ENCODE measurements at places on chromosomes 12 and 14.

DNA sequence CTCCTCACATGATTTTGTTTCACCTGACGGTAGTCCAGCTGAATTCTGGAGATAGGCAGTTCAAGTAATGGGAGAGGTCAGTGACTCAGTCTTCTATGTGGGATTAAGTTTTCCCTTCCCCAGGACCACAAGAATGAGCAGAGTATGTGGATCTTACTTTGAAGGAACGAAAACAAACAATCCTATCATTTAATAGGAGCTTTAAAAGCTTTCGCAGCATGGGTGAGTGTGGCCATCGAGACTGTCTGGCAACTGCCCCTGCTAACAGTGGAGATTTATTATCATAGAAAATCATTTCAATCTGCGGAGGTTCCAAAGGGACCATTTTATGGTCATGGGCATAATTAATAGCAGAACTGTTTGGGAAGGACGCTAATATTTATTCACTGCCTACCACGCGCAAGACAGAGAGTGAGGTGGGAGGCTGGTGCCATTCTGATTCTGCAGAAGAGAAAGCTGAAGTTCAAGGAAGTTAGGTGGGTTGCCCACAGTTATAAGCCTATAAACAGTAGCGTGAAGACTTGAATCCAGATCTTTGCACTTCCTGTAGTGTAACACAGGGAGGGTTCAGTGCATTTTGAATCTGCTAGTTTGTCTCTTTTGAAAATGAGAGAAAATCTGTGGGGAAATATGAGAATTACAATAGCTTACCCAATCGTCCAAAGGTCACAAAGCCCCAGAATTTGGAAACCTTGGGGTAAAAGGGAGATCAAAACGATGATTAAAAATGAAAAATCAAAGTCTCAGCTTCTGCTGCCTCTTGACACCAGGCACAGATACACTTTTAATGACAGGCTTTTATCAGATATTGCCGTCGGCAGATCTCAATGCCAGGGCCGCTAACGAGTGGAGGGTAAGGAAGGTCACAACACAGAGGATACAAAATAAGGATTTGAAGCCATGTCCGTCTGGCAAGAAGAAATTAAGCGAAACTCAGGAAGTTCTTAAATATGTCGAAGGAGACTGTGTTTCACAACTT lies 209.6 kb downstream of the CRADD start:
- DNase-seq: no peak

DNA sequence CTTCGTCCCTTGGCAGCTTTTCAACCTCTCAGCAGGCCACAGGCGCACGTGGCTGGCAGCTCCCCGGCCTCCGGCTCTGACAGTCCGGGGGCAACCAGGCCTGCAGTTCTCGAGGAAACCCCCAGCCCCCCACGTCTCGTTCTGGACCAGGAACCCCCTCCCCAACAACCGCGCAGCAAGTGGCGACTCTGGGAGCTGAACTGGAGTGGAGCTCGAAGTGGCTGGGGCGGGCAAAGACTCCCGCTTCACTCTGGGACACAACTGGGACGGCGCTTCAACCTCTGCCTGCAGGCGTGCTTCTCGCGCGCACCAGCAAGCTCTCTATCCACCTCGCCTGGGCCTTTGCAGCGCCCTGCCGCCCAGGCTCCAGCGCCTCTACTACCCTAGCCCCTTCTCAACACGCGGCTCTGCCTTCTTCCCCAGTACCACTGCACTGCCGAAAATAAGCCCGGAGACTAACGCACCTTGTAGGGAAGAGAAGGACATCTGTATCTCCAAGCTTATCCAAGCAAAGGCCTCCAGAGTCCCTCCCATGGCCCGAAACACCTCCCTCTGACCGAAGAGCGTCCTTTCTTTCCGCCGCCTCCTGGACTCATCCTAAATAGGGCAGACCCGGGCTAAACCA lies 2.4 kb upstream of the NKX2-1 start:
- peak; percentile 17 for DNase-seq

DNA sequence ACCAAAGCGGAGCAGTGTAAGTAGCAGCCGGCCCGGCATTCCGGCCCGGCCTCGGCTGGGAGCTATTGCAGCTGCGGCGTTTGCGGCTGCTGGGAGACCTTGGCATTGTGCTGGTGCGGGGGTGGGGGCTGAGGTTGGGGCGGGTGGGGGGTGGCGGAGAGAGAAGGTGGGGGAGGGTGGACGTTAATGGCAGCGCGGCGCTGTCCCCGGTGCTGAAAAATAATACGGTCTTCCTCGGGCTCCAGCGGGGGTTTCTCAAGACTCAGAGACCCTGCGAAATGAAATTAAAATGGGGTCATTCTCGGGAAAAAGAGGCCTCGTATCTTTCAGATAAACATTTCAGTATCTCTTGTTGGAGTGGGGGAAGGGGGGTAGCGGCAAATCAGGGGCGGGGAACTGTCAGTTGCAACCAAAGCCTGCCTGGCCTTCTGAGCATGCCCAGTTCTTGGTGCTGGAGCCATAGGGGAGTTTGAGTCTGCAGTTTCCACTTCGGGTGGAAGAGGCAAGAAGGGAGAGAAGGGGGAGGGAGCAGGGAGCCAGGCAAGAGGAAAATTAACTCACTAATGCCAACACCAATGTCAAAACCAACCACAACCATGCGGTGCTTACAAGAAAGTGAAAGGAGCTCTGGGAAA lies 414 bp downstream of the UNC79 start:
- peak; percentile 92 for DNase-seq

DNA sequence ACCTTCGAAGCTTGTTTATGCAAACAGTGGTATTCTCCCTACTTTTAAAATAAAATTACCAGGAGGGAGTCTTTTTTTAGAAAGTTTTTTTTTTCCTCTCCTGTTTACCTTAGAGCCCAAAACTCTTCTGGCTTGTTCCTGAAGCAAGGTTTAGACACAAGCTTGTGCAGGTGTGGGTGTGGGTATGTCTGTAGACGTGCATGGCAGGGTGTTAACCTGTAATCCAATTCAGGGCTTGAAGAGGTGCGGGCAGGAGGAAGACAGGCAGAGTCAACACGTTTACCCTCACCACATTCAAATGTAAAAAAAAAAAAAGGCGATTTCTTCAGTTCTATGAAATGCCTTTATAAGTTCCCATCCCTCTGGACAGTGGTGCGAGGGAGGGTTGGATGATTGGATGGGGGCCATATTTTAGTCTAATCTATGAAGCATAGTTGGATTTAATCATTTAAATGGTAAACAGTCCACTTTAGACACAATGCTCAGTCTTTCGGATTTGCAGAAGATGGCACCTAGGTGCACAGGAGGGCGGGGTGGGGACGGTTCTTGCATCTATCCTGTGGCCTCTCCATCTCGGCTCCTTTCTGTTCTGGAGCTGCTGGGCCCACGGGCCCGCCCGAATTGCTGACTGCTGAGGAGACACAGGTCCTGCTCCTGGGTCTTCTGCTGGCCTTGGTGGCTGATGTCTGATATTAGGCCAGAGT lies 982 bp upstream of the NINJ2 start:
- DNase-seq: no peak

DNA sequence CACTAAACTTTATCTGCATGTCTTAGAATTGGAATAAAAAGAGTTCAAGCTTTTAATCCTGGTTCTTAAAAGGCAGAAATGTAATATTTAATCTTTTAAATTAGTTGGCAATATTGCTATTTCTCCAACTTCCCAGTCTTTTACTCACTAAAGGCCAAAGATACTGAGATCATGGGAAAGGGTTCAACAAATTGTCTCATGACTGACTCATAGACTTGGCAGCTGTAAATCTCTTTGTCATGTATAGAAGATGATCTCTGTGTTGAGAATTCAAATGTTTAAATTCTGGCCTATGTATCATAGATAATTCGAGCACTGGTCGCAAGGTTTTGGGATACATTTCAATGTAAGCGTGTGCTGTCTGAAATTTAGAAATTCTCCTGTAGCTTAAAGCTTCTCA lies 40.1 kb upstream of the STRAP start:
- DNase-seq: no peak

DNA sequence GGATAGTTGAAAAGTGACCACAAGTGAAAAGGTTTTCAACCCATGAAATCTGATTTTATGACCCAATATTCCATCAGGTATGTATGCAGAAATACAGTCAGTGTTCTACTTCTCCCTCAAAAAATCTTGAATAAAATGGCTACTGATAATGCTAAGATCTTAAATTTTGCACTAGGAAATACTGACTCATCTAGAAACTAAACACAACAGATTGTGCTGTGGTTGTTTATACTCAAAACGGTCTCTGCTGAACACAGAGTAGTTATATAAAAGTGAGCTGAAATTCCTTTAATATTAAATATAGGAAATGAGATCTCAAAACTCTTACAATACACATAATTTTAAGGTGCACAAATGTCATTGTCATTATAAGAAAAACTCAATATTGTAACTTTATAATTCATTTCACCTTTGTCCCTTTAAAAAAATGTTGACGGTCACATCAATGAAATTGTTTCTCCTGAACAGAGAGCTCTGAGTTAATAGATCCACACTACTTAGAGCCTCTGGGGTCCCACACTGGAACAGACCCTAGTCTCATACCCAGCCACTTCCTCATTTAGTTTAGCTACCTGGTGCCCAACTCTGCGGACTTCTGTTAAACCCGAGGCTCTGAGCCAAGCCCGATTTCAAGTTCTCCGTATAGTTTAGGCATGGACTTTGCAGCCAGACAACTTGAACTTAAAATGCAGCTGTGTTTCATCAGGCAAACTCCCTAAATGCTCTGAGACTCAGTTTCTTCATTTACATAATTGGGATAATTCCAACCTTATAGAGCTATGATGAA lies 9.3 kb downstream of the COCH start:
- no peak for DNase-seq

- DNase-seq: no peak
Measured at GRCh38 chr12:115155665-115156645, 472.0 kb upstream of the TBX3 start.

DNA sequence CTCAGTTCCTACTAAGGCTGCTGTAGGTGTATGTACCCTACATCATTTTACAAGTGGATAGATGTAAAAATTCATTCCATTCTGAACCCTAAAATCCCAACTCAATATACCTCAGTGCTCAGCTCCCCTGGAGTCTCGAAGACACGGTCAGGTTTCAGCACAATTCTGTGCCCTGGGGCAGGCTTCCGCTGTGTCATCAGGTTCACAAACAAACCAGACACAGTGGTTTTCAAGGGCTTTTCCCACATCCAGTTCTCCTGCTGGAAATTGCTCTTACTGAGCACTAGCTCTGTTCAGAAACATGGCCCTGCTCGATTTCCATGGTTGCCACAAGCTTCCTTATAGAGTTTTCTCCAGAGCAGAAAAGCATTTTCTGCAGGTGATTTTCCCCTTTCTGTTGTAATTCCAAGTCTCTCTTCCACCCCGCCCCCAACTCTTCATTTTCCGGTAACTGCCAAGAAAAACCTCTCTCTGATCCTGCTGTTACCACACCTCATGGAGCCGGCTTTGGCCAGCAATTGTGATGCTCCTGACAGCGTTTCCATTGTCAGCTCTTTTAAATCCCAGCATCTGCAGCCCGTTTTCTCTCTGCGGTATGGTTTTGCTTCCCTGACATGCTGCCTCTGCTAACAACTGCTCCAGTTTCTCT lies 483.0 kb upstream of the CCDC196 start:
- DNase-seq: no peak

DNA sequence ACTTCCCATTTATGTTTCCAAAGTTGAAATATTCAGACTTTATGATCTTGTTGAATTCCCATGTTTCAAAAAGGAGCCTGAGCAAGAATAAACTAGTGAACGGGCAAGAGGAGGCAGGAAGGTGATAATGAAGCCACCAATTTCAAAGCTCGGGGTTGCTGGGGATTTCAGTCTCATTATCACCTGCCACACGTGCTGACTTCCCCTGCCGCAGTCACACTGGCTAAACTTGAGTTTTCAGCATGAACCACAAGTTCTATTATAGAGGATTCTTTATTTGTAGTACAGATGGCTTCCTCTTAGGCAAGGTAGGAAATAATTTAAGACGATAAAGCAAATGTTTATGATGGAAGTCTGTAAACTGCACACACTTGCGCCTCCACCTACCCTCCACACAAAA lies 18.1 kb upstream of the DIABLO start:
- no peak for DNase-seq

DNA sequence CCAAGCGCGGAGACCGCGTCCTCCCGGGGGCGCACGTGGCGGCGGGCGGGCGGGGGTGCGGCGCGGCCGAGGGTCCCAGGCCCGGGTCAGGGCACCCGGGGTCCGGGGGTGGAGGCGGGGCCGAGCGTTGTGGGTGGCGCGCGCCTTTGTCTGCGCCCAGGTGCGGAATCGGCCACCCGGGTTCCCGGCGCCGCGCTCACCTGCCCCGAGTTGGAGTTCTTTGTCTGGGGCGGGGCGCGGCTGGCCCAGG lies 50.1 kb downstream of the LRCOL1 start:
- DNase-seq: no peak

DNA sequence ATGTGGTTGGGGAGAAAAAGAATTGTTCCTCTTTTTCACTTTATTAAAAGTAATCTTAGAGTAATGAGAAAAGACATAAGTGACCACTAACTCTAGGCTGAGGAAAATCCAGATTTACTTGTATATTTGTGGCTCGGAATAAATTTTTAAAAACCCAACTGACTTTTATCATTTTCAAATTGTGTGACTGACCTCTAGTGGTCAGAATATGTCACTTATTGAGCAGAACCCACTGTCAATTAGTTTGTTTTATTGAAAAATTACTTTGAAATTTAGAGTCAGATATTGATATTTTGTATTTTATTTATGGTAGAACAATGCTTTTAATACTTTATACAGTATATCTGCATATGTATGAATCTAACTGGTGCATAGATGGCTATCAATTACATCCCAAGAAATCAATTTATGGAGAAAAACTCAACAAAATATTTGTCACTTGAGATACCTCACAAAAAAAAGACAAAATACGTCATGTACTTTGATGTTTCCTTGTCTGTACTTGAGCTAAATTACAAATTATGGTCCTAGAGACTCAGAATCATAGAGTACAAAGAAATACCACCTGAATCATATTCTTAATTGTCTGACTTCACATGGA lies 229.4 kb downstream of the CNTN1 start:
- DNase-seq: peak; percentile 14

GRCh38 chr12:87246726-87247125 lies 782.5 kb downstream of the C12orf50 start:
- DNase-seq: no peak

GRCh38 chr14:101247842-101248725 lies 313.2 kb upstream of the DIO3 start:
- no peak for DNase-seq

- DNase-seq: no peak
Measured at GRCh38 chr12:58291106-58291505, 349.7 kb downstream of the ATP23 start.

DNA sequence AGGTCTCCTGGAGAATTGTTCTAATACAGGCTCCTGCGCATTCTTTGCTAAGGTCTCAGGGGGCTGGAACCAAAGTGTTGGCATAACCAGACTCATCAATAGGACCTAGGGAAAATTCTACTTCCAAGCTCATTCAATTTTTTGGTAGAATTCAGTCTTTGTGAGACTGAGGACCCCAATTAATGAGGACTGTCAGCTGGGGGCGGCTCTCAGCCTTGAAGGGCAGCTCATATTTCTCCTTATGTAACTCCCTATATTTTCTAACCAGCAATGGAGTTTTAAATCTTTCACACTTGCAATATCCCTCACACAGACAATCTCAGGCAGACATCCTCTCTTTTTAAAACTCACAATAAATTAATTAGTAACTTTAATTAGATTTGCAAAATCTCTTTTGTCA lies 476.4 kb upstream of the LRFN5 start:
- DNase-seq: no peak

DNA sequence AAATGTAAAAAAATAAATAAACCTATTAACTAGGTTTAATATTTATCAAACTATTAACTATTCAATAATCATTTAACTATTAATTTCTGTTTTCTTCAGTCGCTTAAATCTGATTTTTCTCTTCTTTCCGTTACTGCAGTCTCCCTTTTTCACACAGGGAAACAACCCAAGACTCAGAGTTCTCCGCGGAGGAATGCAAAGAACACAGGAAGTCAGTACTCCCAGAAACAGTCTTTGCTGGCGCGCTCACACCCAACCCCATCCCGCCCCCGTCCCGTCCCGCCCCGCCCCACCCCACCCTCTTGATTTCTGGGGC lies 351 bp upstream of the METTL17 start:
- no peak for DNase-seq
